ENCODE measurements at places on chromosomes 4 and X. TPM values are rescaled to one million over a fixed set of nuclear protein-coding genes. Genes with fewer than 3 reads are reported as not detected.

The CCNB3 gene
- 0.68 TPM for total RNA-seq

The PALLD gene
- total RNA-seq: 0.26 TPM

The ARHGEF6 gene
- total RNA-seq: 70.7 TPM

The ARHGAP4 gene
- 374 TPM for total RNA-seq

The UGT2A2 gene
- not detected for total RNA-seq

The MAOA gene
- not detected for total RNA-seq

The RENBP gene
- 8.8 TPM for total RNA-seq
